ENCODE measurements at places on chromosomes 4 and X.

DNA sequence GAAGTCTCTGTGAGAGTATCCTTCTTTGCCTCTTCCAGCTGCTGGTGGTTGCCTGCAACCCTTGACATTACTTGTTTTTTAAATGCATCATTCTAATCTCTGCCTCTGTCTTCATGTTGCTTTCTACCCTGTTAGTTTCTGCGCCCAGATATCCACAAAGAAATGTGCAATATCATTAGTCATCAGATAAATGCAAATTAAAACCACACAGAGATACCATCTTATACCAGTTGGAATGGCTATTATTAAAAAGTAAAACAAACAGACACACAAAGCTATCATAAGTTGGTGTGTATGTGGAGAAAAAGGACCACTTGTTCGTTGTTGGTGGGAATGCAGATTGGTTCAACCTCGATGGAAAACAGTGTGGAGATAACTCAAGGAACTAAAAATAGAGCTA, 517.4 kb downstream of the FAT4 start:
- DNase-seq: no peak

DNA sequence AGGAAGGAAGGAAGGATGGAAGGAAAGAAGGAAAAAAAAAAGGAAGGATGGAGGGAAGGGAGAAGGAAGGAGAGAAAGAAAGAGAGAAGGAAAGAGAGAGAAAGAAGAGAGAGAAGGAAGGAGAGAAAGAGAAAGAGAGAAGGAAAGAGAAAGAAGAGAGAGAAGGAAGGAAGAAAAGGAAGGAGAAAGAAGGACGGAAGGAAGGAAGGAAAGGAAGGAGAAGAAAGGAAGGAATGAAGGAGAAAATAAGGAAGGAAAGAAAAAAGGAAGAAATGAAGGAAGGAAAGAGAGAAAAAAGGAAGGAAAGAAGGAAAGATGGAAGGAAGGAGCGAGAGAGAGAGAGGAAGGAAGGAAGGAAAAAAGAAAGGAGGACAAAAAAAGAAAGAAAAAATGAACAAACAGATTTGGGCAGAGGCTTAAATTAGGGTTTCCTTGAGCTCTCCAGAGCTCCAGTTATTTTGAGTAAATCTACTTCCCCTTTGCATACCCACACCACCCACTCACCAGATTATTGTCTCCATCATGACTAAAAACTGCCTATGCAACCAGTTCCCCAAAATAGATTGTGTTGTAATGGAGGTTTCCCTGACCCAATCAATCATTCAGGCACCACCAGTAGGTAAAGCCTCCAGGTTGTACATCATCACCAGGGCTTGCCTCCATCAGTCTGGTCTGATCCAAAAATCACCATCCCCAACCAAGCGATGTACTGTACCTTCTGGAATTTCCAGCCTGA, 1722.9 kb upstream of the PCDH10 start:
- no peak for DNase-seq

DNA sequence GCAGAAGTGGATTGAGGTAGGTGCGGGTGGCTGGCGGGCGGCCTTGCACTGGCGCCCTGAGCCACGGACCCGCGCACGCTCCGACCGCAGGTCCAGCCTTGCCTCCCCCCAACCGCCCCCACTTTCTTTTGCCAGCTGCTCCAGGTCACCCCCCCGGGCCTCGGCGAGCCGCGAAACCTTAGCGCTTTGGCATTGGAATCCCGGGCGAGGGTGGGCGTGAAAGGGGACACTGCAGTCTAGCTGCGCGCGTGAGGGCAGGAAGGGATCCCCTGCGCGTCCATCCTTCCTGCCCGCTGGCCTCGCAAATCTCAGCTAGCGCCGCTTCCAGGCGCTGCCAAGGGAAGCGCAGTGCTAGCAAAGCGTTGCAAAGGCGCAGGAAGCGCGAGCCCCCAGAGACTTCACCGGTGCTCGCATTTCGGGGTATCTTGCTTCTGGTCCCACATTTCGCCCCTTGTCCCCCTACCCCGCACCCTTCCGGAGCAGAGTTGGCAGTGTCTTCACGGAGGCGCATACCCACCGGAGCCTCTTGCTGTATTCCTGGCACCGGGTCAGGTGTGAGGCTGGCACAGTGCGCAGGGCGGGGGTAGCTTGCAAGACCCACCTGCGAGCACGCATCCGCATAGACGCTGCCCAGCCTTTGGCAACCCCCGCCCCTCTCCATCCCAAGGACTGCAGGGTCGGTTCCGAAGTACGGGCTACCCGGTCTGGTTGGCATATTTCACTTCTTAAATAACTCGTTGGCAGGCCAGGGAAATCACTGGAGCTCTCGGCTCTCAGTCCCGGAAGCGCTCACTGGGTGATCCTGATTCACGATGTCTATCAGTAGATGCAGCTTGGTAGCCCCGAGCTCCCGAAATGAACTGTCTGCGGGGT, 104.4 kb downstream of the UCHL1 start:
- DNase-seq: peak; percentile 76

DNA sequence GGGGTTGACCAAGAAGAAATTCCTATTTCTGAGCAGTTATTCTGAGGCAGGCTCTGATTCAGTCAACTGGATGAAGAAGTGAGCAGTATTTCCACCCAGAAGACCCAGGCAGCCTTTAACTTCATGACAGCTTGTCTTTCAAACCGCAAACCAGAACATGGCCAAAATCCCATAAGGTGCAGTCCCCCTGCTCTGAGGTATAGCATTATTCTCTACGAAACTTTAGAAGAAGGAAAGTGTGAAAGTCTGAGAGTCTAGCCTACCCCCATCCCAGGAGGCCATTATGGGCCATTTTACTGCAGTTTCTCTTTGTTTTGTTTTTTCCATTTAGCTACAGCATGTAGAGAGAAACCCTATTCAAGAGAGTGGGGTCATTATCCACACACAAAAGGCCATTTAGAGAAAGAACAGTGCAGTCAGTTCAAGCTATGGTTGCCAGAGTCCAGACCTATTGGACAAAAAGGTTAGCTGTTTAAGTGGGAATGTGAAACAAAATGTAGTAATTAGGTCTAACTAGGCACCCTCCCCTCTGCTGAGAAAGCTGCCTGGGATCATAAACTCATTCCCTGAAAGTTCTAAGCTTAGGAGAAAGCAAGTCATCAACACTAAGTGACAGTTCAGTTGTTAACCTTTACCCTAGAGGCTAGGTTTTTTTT, 52.1 kb upstream of the RASGEF1B start:
- no peak for DNase-seq

DNA sequence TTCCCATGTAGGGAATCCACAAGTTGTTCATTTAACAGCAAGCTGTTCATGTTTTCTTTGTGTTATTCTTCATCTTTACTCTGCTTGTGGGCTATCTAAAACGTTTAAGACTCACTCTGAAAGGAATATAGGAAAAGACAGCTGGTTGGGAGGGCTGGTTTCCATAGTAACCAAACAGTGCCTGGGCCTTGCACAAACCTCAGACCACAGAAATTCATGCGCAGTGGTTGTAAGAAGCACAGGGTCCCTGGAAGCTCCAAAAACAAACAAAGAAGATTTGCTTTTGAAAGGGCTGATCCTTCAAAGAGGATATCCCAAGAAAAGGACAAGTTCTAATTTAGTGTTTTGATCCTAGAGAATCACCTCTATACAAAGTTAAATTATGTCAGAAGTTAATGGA, 7.8 kb downstream of the SERTM2 start:
- DNase-seq: peak; percentile 54

DNA sequence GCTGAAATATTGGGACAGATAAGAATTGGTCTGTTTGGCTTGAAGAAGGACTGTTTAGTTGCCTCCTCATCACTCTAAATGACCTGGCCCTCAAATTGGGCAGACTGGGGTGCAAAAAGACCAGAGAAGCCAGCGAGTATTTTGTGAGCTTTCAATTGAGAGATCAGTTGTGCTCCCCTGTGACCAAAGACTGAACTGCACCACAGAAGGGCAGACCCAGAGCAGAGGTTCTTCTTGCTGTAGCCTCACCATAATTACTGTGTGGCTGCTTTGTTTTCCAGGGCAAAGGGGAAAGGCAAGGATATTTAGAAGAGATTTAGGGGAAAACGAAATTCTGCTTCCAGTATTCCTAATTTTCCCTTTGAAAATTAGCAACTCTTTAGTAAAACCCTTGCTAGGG, 104.0 kb upstream of the MBNL3 start:
- DNase-seq: no peak

GRCh38 chr4:6062133-6062532, 43.9 kb upstream of the C4orf50 start:
- no peak for DNase-seq

DNA sequence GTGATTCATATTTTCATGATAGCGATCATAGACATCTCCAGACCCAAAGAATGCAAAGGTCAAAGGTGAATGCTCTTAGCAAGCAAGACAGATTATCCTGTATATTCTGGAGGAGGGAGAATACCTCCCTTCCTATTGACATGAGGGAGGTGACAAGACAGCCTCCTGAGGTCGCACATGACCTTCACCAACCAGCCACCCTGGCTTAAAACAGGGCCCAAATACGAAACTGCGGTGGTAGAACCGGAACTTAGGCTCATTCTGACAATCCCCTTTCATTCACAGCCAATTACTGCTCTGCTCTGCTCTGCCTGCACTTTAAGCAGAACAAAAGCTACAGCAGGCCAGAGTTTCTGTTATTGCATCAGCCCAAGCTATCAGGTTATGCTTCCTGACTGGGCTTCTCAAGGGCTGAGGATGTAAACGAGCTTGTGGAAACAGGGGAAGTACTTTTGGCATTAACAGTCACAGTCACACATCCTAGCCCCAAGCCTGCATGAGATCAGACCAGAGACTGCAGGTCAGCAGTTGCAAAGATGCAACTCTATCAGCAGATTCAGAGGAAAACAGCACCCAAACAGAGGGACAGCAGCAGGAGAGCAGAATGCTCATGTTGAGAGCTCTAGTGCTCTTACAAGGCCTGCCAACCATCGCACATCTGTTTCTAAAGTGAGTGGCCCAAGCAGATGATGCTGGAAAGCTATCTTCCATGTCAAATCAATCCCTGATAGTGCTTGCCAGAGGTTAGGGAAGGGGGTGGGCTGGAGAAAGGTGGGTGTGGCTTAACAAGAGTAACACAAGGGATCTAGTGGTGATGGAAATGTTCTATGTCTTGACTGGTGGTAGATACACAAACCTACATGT, 51.3 kb upstream of the MAP3K15 start:
- no peak for DNase-seq

DNA sequence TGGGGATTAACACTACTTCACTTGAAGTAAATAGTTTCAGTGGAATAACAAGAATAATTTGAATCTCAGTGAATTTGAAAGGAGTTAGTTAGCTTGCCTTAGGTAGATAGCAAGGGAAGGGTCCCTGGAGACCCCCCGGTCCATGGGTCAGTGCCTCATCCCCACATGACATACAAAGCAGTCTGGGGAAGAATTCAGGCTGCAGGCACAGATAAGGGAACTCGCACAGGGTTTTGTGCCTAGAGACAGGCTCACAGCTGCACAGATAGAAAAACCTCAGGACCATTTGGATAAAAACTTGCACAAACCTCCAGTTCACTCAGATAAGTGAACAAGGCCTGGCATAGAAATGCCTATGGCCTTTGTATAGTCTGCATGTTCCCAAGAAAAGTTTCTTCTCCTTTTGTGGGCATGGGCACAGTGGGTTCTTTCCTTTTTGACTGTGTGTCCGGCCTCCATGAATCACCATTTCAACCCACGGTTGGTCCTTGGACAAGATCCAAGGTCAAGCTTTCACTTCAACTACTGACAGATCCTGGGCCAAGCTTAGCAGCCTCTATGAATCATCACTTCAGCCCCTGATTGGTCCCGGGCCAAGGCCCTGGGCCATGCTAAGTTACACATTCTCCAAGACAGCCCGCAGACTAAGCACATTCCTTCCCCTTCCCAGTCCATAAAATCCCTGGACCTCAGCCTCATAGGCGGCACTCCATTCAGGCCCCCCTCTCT, 108.3 kb upstream of the KLHL4 start:
- DNase-seq: peak; percentile 49
